ENCODE measurements at places on chromosomes 11 and 22.

GRCh38 chr11:119991669-119992068 lies 146.2 kb downstream of the TRIM29 start:
- no peak for DNase-seq

DNA sequence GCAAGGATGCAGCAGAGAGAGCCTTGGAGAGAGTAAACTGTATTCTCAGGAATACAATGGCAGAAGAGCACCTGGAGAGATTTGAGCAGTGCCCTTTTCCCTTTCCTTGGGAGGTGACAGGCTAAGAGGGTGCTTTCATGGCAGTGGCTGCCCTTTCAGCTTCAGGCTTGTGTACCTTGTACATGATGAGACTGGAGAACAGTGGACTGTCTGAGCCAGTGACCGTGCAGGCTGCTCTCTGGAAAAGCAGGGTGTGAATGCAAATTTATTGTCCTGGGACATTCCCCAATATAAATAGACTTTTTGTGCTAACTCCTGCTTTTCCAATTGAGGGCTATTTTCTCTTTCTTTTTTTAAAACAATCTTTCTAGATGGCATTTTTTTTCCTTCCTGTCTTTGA lies 99.3 kb downstream of the TRIM44 start:
- no peak for DNase-seq

- DNase-seq = no peak
These were observed 48.8 kb upstream of the PICALM start for GRCh38 chr11:86117712-86118063.

DNA sequence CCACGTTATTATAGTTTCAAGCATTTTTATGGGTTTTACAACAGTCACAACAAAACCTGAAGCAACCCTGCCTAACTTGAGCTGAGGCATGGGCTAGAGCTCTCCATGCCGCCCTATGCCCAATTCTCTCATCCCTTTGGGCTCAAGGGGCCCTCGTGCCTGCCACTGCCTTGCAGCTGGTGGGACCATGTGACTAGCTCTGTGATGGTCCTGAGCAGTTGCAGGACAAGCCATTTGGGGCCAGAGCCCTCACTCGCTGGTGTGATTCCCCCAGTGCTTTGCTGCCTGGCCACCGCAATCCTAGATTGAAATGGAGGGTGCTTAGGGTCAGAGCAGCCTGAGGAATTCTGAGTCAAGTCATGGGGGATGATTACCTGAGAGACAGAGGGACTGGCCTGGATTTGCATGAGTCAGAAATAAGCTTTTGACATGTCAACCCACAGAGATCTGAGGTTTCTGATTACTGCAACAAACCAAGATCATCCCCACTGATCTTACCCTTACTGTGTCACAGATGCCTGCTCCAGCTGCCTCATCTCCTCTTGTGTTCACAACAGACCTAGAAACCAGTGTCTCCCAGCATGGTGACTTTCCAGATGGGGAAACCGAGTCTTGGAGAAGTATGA lies 323.7 kb downstream of the BRD1 start:
- DNase-seq = no peak

DNA sequence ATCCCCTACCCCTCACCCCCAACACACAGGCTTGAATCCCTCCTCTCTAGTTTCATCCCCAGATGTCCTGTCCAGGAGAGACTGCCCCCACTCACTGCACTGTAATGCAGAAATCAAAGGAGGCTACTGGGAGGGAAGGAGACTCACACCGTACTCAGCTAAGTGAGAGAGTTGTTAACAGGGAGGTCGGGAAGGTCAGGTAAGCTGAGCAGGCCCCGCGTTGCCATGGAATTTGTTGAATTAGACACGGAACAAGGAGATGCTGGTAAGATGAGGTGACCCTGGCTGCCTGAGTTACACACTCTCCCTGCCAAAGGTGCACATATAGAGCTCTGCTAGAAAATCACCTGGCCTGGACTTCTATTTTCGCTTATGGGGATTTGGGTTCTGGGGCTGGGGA lies 197.9 kb downstream of the NXPE2 start:
- DNase-seq = no peak

GRCh38 chr11:119713359-119714040 lies 15.5 kb downstream of the NECTIN1 start:
- DNase-seq = no peak

GRCh38 chr11:98835335-98835734 lies 185.4 kb upstream of the CNTN5 start:
- DNase-seq = no peak

DNA sequence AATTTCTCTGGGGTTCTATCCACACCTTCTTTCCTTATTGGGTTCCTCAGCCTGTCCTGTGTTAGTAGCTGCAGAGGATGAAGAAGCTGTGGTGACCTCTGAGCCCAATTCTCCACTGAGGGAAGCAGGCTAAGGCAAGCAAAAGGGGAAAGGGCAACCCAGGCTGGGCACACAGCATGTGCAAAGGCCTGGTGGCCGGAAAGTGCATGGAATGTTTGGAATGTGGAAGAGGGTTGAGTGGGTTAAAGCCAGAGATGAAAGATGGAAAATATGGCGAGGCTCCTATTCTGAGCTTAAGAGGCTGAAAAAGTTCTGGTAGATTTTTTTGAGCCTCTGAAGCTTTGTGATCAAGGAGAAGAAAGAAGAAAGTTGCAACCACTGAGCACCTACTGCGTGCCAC lies 247.1 kb downstream of the MIAT start:
- DNase-seq = no peak

- DNase-seq = no peak
These were observed 31.8 kb upstream of the HSPA8 start for GRCh38 chr11:123093739-123094138.

DNA sequence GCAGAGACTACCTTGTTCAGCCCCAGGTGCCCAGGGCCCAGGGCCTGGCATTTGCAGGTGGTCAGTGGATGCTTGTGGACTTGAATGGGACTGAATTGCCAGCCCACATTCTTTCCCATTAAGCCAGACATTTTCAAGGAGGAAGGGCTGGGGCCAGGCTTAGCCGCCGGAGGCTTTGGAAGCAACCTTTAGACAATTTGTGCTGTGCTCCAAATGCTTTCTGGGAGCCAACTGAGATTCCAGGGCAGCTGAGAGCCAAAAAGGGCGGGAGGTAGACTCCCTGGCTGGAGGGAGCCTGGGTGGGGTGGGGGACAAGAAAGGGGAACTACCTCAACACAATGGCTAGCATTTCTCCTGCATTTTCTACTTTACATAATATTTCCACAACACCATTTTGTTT lies 54.8 kb upstream of the TIMP3 start:
- DNase-seq = peak; percentile 65

DNA sequence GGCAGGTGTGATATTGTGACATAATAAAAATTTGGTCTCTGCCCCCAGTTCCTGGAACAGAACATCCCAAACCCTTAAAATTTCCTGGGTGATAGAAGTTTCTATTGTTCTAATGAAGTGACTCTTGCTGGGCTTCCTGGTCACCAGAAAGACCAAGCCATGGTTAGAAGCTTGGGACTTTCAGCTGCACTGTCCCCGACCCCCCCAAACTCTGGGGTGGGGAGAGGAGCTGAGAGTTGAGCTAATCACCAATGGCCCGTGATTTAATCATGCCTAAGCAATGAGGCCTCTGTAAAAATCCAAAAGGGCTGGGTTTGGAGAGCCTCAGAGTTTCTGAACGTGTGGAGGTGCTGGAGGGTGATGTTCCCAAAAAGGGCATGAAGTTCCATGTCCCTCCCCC lies 54.8 kb upstream of the FTH1 start:
- no peak for DNase-seq

DNA sequence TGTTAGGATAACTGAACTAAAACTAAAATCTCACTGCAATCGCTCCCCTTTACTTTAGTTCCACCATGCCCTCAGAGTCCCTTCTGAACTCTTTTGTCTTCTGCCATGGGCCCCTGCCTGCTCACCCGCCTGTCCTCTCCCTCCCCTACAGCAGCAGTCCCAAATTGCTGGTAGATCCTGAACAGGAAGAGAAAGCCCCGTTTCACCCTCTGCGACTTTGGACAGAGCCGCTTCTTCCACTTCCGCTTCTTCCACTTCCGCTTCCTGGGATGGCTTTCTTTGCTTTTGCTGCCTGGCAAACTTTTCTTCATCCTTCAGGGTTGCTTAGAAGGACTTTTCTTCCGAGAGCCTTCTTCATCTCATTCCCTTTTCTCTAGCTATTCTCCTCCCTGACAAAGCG lies 35.7 kb upstream of the TLCD5 start:
- no peak for DNase-seq

GRCh38 chr11:7522121-7522520 lies 8.3 kb downstream of the PPFIBP2 start:
- DNase-seq = no peak

GRCh38 chr11:1838426-1839144 lies at the start of gene TNNI2:
Gene TNNI2, plus strand, starts transcription at chr11:1838981. Its CDS starts 716 bp downstream, at chr11:1839697.
- DNase-seq = peak; percentile 18

DNA sequence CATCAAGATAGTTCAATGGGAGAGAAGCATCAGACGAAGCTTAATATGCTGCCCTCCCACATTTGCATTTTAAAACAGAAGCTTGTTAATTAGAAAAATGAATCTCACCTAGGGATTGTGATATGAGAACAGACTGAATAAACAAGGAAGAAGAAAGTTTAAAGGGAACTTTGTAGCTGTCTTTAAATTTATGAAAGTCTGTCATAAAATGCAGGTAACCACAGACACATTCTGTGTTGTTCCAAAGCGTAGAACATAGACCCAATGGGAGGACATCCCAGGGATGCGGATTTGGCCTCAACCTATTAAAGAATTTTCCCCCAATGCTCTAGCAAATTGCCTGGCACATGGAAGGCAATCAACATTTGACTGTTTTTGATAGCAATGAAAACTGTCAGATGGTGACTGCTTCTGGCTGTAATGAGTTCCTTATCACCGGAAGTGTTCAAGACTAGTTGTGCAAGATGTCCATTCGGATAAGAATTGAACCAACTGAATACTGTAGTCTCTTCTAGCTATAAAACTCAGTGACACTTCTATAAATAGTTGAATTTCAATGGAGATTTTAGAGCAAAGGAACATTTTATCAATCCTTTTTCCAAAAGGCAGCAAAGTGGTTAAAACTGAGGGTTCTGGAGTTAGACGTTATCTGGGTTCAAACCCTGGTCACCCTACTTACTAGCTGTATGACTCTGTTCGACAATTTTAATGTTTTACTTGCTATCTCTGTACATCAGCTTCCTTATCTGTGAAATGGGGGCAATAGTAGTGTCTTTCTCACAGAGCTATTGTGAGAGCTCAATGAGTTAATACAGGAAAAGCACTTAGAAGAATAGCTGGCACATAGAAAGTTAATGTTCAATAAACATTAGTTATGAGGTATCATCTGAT lies 64.9 kb downstream of the LIF start:
- DNase-seq = no peak

GRCh38 chr22:47165338-47166032 lies 403.0 kb downstream of the TBC1D22A start:
- DNase-seq = no peak

- DNase-seq = peak; percentile 48
These were observed 78.5 kb upstream of the NCAM1 start for GRCh38 chr11:112882494-112883381.

GRCh38 chr11:72643547-72643946 lies 30.7 kb downstream of the PDE2A start:
- no peak for DNase-seq

DNA sequence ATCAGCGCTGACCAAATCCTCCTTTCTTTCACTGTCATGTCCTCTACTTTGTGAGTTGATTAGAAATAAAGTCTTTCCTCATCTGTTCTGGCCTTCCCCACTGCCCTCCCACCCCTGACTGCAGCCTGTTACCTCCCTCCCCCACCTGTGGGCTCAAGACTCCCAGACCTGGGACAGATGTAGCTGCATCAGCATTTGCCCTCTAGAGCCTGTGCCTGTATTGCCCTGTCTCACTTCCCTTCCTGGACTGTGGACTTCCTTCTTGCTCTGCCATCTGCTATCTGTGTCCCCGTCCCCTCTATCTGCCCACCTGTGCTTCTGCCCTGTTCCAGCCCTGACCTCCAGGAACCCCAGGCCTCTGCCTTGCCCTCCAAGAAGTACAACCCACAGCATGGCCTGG lies 122.5 kb downstream of the GALNT18 start:
- no peak for DNase-seq

- DNase-seq = no peak
These were observed 33.4 kb downstream of the ADM start for GRCh38 chr11:10338287-10338686.

- no peak for DNase-seq
These were observed 2.4 kb downstream of the ARCN1 start for GRCh38 chr11:118574636-118575035.

DNA sequence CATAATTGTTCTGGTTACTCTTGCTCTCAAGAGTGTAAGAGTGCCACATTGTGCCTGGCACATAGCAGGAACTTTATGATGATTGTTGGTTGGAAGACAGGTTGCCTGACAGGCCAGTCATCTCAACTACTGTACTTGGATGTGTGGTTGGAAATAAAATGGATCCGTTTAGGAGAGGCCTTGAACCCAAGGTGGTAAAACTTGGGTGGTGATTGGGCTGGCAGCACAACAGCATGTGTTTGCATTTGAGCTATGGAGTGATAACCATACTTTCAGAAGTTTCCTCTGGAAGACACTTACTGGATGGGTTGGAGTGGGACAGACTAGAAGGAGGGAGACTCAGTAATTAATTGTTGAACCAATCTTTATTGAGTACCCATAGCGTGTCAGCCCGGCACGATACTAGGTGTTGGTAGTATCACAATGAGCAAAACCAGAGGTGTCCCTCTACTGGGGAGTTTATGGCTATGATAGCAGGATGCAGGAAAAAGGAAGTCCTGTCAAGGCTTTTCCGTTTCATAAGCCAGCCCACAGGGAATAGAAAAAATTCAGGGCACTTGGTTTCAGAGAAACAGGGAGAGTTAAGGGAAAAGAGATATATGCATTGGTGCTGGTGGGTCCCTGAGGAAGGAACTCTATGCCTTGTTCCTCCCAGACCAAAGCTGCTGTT lies 3.1 kb upstream of the TMEM109 start:
- no peak for DNase-seq

DNA sequence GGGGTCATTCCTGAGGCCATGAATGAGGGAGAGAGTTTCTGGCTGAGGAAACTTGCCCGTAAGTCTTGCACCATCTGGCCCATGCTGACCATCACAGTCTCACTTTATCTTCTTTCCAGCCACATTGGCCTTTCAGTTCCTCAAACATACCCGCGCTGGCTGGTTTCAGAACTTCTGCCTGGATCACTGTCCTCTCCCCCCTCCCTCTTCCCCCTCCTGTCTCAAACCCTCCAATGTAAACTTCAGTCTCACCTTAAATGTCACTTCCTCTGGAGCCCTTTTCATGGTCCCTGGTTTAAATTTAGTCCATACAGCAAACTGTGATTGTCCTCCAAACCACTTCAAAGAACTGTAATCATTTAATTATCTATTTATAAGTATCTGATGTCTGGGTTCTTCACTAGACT lies 3.7 kb upstream of the TMEM109 start:
- DNase-seq = no peak

DNA sequence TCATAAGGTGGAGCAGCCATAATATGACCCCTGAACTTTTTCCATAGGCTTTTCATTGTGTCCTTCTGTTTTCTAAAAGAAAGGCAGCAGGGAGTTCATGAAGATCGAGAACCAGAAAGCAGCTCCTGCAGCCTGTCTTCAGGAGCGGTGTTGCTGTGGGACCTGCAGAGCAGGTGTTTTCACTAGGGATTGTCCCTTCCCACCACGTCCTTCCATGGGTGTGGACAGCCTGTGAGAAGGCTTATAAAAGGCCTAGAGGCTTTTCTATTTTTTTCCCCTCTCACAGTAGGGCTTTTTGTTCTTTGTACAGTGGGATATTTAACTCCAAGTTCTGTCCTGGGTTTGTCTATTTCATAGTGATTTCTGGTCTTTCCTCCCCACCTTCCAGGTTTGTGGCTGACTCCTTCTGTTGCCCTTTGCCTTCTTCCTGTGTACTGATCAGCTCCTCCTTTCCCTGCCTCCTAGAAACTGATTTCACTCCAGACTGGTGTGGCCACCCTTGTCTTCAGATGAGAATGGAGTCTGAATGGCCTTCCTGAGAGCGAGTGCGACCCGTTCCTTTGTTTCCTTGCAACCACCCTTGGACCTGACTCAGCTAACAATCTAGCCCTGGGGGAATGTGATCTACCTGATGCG lies 10.1 kb downstream of the MRPL16 start:
- DNase-seq = no peak
